Fibroblast of skin of right biceps (primary cell): ENCODE measurements at places on chromosomes 2 and 18.

GRCh38 chr18:29188760-29189159, 1011.8 kb upstream of the CDH2 start:
- peak; percentile 45 for DNase-seq

DNA sequence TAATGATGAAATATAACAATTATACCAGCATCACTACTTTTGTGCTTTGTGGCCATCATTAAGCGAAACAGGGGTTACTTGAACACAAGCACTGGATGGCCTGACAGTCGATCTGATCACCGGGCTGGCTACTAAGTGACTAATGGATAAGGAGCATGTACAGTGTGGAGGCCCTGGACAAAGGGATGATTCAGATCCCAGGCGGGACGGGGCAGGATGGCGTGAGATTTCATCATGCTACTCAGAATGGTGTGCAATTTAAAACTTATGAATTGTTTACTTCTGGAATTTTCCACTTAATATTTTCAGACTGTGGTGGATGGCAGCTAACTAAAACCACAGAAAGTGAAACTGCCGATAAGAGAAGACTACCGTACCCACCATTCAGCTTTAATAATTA, 7.0 kb upstream of the CLIP4 start:
- peak; percentile 86 for DNase-seq

GRCh38 chr2:228065686-228066085, 115.8 kb downstream of the SPHKAP start:
- DNase-seq: no peak

- no peak for DNase-seq
Observed at GRCh38 chr2:239008677-239009588, 161.0 kb downstream of the TWIST2 start.

GRCh38 chr2:236628981-236629605, 59.5 kb downstream of the ACKR3 start:
- DNase-seq: no peak

GRCh38 chr2:138364554-138365162, 136.9 kb upstream of the SPOPL start:
- peak; percentile 78 for DNase-seq

- peak; percentile 75 for DNase-seq
Observed at GRCh38 chr2:120919771-120920453, 184.2 kb downstream of the GLI2 start.

- DNase-seq: no peak
Observed at GRCh38 chr2:125371867-125372266, 1284.1 kb upstream of the GYPC start.

GRCh38 chr2:44934983-44935728, 6.3 kb upstream of the SIX3 start:
- DNase-seq: no peak

DNA sequence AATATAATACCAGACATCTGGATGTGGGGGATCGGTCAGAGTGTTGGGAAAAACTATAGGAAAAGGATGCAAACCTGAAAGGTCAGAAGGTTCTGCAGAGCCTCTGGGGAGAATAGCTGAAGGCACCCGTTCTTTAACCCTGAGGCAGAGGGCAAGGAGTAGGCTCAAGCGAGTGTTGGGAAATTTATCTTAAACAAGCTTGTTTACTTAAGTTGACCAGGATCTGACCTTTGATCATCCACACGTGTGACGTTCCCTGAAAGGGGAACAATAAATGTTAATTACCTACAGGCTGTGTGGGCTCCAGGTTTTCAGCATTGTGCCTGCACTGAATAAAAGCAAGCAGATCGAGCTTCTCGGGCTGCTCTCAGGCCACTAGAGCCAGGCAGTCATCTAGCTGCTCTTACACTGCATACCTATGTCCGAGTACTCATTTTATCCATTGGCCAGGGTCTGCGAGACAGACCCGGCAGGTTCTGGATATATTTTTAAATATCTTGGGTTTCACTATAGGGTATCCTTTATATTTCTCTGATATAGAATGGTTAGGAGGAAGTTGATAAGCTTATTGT, 400.6 kb upstream of the CHST9 start:
- DNase-seq: no peak

- peak; percentile 2 for DNase-seq
Observed at GRCh38 chr2:79622508-79622907, 109.7 kb downstream of the CTNNA2 start.

GRCh38 chr18:4450065-4450658, 4.9 kb downstream of the DLGAP1 start:
- no peak for DNase-seq

- no peak for DNase-seq
Observed at GRCh38 chr2:25115249-25115883, 53.0 kb downstream of the POMC start.
